ENCODE measurements at places on chromosomes 3 and 15.

GRCh38 chr15:81811736-81812135 lies 234.1 kb downstream of the MEX3B start:
- no peak for DNase-seq

GRCh38 chr3:159273608-159274007 lies 471.8 kb downstream of the MFSD1 start:
- no peak for DNase-seq

GRCh38 chr3:145159640-145160039 lies 1001.3 kb downstream of the PLOD2 start:
- DNase-seq: no peak

GRCh38 chr3:184381261-184382224 lies 1.7 kb downstream of the CHRD start:
- no peak for DNase-seq

DNA sequence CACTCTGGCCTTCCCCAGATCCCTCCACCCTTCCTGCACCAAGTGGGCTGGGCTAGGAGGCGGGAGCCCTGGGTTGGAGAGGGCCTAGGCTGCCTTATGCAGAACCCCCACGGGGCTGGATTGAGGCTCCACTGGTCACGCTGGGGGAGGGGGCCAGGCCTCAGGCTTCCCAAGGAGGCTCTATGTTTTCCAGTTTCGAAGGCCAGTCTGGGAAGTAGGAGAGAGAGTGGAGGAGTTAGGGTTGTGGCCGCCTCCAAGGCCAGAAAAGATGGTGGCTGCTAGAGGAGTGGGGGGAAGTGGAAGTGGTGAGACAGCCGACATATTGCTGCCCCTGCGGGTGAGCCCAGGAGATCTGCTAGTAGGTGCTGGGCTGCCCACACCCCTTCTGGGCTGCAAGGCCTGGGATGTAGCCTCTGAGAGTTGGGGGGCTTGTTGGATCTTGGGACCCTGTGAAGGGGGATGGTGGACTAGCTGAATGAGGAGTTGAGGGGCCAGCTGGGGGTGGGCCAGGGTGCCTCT lies 1.2 kb downstream of the GNAI2 start:
- no peak for DNase-seq

- DNase-seq: no peak
These were observed 55.2 kb downstream of the PCSK6 start for GRCh38 chr15:101434032-101434920.

DNA sequence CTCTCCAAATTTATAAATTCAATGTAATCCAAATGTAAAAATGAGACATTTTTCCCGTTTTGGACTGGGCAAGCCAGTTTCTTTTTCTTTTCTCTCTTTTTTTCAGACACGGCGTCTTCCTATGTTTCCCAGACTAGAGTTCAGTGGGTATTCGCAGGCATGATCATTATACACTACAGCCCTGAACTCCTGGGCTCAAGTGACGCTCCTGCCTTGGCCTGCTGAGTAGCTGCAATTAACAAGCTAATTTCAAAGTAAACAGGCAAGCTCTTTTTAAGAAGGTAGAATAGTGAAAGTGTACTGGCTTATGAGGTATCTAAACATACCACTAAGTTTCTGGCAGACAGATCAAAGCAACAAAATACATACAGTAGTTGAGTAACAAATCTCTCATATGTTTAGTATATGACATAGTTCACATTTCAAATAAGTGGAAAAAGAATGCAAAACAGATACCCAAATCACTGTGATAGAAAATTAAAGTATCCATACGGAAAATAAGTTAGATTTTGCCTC lies 13.5 kb downstream of the HIGD1A start:
- DNase-seq: no peak

DNA sequence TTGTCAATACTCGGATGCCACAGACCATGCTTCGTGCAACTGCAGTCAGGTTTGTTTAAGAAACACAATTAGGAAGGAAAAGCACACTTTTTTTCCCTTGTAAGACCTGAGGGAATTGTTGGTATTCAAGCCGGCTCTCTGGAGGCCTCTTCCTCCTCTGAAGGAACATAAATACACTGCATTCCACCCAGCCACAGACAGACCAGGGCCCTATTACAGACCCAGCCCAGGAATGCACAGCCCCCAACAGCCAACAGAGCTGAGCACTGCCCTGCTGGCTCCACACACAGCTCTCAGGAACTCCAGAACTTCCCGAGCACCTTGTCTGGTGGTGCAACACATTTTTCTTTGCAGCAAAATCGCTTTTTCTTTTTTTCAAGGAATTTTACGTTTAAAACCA lies 488.7 kb upstream of the PROK2 start:
- no peak for DNase-seq

DNA sequence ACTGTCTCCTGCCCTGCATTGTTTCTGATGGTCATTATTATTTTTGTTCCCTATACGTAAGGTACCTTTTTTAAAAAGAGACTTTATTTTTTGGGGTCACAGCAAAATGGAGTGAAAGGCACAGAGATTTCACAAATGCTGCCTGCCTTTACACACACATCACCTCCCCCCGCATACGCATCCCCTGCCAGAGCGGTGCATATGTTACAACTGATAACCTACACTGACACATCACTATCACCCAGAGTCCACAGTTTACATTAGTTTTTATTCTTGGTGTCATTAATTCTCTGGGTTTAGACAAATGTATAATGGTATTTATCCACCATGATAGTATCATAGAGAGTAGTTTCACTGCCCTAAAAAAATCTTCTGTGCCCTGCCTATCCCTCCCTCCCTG lies 43.6 kb upstream of the KLF13 start:
- DNase-seq: no peak

GRCh38 chr3:168025076-168025475 lies 70.6 kb downstream of the GOLIM4 start:
- DNase-seq: no peak

DNA sequence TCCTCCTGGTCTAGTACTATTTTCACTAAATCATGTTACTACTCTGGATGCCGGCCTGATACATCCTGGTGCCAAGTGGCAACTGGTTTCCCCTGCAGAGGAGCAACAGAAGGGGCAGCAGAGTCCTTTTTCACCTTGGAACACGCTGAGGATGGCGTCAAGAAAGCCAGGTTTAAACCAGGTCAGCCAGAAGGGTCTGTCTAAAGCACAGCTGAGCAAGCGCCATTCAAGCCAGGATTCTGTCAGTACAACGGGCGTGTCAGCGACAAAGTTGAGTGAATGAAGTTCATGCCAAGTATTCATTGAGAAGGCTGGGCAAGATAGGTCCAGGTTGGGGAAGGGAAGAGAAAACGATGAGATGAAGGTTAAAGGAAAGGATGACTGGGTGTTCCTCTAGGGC lies 88.2 kb downstream of the FBN1 start:
- DNase-seq: no peak

DNA sequence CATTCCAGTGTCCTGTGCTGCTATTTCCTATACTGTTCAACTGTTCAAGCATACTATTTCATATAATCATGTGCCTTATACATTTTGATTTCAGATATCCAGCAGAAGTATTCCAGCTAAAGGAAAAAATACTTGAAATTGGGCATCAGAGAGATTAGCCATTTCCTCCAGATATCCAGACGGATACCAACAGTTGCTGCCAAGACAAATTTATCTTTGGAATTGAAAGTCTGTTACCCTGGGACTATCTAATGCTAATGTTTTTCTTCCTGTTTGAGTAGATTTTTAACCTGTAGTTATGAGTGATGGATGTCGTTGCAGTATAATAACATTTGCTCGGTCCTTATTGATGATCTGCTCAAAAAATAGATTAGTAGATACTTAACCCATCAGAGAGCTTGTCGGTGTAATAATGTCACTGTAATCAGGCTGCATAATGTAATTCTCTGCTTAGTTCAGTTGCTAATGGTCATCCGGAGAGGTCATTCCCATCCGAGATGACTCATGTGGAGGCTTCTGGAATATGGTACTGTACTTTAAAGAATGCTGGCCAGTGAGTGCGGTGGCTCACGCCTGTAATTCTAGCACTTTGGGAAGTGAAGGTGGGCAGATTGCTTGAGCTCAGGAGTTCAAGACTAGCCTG lies 51.5 kb downstream of the TIMP4 start:
- DNase-seq: no peak

DNA sequence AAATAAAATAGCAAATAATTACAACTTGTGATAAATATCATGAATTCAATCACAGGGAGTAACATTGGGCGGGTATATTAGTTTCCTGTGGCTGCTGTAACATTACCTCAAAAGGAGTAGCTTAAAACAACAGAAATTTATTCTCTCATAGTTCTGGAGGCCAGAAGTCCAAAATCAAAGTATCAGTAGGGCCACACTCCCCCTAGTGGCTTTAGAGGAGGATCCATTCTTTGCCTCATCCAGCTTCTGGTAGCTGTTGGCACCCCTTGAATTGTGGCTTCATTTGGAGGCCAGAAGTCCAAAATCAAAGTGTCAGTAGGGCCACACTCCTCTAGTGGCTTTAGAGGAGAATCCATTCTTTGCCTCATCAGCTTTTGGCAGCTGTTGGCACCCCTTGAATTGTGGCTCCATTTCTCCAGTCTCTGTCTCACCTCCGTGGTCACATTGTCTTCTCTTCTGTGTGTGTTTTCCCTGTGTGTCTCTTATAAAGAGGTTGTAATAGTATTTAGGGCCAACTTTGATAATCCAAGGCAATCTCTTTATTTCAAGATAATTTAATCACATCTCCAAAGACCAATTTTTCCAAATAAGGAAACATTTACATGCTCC lies 3.1 kb upstream of the CFAP20DC start:
- DNase-seq: no peak

DNA sequence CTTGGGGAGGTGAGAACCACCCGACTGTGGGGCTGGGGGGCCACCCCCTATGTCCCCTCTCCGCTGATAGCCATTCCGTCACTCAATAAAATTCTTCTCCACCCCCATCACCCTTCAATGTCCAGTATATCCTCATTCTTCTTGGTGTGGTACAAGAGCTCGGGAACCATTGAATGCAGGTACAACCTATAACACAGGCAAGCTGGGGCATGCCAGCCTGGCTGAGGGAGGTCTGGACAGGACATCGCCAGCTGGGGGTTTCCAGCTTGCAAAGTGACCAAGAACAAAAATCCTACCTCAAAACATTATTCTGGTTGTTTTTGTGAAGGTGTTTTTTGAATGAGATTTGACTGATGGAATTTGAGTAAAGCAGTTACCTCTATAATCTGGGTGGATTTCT lies 19.6 kb upstream of the BDH1 start:
- DNase-seq: no peak

- no peak for DNase-seq
These were observed 781.1 kb downstream of the TUSC7 start for GRCh38 chr3:117490716-117491115.

DNA sequence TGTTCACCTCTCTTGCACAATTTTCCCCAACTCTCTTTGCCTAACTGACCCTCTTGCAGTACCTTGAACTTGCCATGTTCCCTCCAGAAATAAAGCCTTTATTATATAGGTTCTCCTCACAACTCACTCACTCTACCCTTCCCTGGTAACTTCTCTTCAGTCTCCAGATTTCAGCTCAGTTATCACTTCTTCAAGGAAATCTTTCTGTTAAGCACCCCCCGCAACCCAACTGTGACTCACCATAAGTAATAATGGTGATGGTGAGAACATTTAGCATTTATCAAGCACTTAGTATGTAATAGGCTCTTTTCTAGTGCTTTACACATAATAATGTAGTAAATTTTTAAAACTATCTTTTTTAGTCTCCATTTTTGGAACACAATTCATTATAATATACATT lies 8.1 kb upstream of the OR5K1 start:
- no peak for DNase-seq

- DNase-seq: no peak
These were observed 7.2 kb upstream of the TIMP4 start for GRCh38 chr3:12165909-12166308.

- DNase-seq: no peak
These were observed 64.6 kb downstream of the ARNT2 start for GRCh38 chr15:80468796-80469195.

DNA sequence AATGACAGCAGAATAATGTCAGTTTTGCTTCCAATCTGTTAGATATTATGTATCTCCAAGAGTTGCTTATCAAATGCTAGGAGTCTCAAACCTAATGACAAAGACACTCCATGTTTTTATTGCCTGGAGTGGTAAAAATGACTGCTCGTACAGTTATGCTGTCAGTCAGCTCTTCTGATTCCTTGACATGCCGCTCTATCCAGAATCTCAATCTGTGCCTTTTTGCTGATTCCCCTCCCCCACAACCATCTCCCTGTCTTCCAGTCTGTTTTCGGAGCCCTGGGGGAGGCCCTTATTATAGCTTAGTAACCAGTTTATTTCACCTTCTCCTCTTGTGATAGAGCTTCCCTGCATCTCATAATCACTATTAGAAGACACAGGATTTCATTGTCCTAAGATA lies 2.6 kb downstream of the MKRN2 start:
- no peak for DNase-seq

- no peak for DNase-seq
These were observed 1417.0 kb upstream of the ALCAM start for GRCh38 chr3:103949693-103950092.

GRCh38 chr3:81080608-81081007 lies 680.8 kb downstream of the GBE1 start:
- DNase-seq: no peak

GRCh38 chr3:88093266-88093665 lies 34.2 kb downstream of the ZNF654 start:
- DNase-seq: no peak

DNA sequence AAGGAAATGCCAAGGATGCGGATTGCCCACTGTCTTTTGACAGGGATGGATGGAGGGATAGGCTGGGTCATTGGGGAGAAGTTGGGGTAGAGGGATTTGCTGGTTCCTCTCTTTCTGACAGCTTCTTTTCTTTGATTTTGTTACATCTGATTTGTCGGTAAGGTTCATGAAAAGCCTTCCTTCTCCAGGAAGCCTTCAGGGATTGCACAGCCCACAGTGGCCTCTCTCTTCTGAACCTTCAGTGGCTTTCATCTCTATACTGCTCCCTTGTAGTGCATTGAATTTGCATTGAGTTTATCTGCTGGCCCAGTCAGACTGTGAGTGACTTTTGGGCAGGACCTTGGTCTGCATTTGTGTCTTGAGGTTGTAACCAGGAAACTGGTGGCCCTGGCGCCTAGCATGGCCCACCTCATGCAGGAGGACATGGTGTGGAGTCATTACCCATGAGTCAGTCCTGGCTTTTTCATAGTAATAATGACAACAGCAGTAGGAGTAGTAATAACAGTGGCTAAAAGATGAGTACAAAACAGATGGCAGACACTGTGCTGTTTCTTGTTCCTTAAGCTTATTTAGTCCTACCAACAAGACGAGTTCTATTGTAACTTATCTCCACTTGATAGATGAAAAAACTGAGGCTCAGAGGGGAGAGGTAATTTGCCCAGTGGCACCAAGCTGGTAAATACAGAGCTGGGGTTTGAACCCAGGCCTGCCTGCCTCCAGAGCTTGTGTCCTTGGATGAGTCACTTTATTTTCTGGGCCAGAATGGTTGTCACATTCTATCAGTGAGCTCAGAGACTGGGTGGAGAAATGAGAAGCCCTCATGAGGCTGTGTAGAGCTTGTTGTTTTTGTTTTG lies 28.4 kb downstream of the SMAD6 start:
- DNase-seq: no peak

DNA sequence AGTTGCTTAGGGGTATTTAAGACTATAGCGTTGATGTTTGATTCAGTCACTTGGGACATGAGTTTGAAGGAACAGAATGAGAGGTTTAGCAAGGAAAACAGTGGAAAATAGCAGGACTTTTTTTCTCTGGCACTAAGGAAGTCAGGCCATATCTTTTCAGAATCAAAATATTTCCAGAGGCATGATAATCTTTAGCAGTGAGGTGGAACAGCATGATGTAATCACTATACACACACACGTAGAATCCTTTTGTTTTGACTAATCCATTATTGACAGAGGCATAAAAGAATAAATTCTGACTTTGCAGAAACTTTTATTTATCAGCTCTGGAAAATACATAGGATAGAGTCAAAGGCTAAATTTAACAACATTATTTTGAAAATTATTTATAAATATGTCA lies 174.1 kb downstream of the ZPLD1 start:
- DNase-seq: no peak

- no peak for DNase-seq
These were observed 105.4 kb upstream of the FHIT start for GRCh38 chr3:61356685-61357084.
